ENCODE measurements at places on chromosomes 7 and 10.

- no peak for DNase-seq
Measured at GRCh38 chr7:134835463-134835823, 56.0 kb downstream of the CALD1 start.

GRCh38 chr10:26029858-26030257, 95.8 kb downstream of the MYO3A start:
- DNase-seq, result no peak

DNA sequence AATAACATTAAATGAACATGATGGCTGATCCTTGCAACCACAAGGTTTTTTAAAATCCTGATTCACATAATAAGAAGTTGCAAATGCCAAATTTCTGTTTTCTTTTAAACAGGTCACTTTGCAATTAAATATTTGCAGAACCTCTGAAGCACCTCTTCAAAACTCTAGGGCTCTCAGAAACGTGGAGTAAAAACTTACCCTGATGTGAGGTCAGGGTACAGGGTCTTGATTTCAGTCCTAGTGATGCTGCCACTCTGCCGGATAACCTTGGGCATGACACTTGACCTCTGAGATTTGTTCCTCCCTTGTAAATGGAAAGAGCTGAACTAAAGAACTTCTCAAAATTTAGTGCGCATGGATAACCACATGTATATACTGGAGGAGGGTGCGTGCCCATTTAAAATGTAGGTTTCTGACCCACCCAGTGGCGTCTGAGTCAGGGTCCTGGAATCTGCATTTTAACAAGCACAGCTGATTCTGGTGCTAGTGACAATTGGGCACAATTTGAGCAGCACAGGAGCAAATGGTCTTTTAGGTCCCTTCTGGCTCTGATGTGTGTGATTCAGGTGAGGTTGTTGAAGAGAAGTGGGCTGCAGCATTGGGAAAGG, 35.5 kb upstream of the TNPO3 start:
- DNase-seq, result no peak

GRCh38 chr7:18508443-18509427, 13.2 kb downstream of the HDAC9 start:
- no peak for DNase-seq

- no peak for DNase-seq
Measured at GRCh38 chr7:113367041-113367586, 248.8 kb upstream of the SMIM30 start.

- DNase-seq, result no peak
Measured at GRCh38 chr7:82235713-82236112, 207.9 kb downstream of the CACNA2D1 start.

GRCh38 chr10:70847659-70848360, 32.1 kb downstream of the SGPL1 start:
- DNase-seq, result no peak

DNA sequence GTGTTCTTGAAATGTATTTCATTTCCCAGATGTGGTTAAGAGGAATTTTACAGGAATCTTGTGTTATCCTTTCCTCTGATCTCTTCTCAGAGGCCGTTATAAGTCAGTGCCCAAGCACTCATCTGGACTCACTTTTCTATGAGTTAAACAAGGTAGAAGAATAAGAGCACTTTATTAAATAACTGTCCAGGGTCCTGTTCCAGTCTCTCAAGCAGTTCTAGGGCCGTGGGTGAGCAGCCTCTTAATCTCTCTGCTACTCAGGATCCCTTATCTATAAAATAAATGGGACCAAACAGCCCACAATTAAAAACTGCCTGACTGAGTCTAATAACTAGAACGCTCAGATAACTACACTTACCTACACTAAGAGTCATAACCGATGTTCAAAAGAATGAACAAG, 111.2 kb downstream of the OSBPL3 start:
- no peak for DNase-seq

- DNase-seq, result no peak
Measured at GRCh38 chr7:41588341-41588740, 114.5 kb downstream of the INHBA start.

DNA sequence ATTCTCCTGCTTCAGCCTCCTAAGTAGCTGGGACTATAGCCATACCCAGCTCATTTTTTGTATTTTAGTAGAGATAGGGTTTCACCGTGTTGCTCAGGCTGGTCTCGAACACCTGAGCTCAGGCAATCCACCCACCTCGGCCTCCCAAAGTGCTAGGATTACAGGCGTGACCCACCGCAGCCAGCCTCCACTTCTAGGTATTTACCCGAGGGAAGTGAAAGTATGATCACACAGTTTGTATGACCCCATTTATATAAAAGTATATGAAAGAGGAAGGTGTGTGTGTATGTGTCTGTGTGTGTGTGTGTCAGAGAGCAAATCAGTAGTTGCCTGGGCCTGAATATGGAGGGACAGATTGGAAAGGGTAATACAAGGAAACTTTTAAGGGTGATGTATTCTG, 2.0 kb upstream of the PURB start:
- no peak for DNase-seq

DNA sequence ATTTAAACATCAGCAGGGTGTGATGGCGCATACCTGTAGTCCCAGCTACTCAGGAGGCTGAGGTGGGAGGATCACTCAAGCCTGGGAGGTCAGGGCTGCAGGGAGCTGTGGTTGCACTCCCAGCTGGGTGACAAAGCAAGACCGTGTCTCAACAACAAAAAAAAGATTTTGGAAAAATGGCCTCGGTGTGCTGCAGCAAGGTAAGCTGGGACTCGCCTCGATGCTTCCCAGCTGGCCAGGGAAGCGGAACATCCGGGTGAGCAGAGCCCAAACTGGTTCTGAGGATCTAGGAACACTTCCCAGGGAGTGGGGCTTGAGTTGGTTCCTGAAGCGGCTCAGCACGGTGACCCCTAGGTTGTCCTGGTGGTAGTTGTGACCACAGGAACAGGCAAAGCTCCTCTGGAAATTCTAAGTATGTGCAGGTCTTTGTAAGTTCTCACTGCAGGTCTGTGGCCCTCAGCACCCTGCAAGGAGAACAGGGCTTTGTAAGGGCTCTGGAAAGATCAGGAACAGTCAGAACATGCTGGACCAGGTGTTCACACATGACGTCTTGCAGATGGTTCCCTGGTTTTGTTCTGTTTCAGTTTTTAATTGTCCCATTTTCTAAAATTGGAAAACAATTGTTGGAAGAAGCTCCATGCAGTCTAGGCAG, 38.6 kb upstream of the ZMIZ2 start:
- DNase-seq, result no peak

GRCh38 chr7:21175714-21176113, 252.2 kb upstream of the SP4 start:
- DNase-seq, result no peak

- DNase-seq, result no peak
Measured at GRCh38 chr7:50981743-50982142, 199.0 kb upstream of the GRB10 start.

DNA sequence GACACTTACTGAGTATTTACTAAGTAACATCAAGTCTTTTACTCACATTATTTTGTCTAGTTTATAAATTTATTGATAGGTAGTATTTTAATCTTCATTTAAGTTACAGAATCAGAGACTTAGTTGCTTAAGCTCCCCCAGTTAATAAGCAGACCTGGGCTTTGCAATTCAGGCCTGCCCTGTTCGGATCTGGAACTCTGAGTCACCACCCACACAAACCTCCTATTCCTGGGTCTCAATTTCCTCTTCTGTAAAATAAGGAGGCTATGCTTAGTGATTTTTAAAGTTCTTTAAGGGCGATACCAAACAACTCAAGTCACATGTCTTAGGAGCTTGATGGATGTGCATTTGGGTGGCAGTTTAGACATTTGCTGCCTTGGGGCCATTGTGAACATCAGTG, 3.5 kb upstream of the MGAM start:
- DNase-seq, result no peak

DNA sequence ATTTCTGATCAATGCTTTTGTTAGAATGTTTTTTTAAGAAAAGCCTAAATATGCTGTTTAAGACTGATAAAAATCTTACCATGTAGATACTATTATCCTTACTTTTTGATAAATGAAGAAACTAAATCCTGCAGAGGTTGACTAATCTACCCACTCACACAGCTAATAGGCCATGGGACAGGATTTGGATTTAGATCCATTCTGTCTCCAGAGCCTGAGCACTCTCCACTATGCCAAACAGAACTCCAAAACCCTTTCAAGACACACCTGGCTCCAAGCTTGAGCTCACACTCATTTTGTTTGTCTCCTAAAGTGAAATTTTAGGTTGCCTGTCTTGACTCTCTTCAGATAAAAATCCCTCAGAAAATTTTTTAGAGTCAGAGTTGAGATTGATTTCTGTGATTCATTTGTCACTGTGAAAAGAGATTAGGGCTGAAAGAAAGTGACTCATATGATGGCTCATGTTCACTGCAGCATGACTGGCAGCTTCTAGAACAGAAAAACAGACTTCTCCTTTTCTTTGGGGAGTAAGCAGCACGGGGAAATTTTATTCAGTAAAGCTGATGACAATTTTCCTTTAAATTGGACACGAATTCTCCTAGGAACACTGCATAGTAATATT, 132.3 kb upstream of the POT1 start:
- DNase-seq, result no peak

DNA sequence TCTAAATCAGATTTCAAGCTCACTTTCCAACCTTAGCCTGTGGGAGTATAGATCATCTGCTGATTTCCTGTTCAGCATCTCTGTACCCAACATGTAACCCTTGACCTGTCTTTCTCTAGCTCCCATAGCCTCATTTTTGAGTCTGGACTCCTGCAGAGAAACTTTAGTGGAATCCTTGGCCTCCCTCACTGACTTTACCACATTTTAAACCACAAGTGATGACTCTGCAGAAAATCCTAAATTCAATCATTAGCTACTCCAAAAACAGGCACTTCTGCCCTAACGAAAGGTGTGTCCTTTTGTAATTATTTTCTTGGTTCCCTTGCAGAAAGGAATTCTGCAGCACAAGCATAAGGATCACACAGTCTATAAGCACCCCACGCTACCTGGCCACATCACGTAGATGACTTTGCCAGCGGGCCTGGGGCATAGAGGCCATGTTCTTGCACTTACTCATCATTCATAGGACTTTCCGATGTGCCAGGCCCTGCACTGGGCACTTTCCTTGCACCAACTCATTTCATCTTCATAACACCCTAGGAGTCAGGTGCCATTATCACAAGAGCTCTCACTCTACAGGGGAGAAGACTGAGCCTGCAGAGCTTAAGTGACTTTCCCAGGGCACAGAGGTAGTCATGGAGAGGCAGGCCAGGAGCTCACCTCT, 57.2 kb upstream of the OPALIN start:
- DNase-seq, result no peak

DNA sequence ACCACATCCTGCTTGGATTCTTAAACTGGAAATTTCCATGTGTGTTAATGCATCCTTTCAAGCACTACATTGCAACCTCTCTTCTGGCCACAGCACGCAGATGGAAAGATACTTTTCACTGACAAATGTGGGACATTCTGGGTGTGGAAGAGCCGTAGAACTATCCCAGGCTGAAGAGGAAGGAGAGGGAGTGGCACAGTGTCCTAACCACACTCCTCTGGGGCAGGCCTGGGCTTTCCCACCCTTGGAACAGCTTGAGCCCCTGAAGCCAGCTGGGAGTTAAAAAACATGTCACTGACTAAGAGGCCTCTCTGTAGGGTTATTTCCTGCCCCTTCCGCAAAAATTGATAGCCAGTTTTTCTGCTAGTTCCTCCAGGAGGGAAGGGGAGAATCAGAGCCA, 34.0 kb upstream of the DNMBP start:
- DNase-seq, result no peak

GRCh38 chr10:32437334-32437733, 8.6 kb upstream of the CCDC7 start:
- DNase-seq, result no peak

DNA sequence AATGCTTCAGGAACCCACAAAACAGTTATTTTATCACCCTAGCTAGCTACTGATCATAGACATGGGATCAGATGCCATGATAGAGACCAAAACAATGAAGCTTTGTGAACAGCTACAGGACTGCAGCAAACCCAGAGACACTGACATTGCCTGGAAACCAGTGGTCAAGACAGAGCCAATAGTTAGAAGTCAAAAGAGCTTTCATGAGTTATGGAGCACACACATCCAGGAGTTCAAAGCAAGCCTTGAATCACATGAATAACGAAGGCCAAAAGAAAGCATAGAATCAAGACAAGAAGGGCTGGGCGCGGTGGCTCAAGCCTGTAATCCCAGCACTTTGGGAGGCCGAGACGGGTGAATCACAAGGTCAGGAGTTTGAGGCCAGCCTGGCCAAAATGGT, 34.5 kb upstream of the GSAP start:
- DNase-seq, result no peak

DNA sequence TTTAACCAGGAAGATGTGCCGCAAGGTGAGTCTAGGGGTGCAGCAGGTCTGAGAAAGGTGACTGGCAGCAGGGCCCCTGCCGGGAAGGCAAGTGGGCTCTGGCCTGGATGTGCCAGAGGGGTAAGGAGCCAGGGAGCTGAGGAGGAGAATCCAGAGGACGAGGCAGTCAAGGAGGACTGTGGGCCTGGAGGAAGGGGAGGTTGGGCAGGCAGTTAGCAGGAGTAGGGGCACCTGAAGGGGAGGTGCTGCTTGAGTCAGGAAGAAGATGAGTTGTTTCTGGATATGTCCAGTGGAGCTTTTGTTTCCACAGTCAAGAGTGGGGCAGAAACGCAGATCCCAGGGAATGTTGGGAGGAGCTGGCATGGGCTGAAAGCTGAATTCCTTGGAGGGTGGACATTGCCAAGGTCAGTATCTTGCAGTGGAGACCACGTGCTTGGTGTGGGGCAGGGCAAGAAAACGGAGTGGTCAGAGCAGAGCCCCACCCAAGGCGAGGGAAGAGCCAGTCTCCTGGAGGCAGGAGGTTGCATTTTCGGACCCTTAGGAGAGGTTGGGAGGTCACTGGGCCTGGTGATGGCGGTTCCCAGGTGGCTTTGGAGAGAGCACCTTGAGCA, 34.0 kb downstream of the MINDY4 start:
- no peak for DNase-seq

- DNase-seq, result no peak
Measured at GRCh38 chr7:99560834-99561736, 2.6 kb downstream of the ZNF655 start.

GRCh38 chr7:47264021-47264651, 317.8 kb downstream of the TNS3 start:
- DNase-seq, result no peak

DNA sequence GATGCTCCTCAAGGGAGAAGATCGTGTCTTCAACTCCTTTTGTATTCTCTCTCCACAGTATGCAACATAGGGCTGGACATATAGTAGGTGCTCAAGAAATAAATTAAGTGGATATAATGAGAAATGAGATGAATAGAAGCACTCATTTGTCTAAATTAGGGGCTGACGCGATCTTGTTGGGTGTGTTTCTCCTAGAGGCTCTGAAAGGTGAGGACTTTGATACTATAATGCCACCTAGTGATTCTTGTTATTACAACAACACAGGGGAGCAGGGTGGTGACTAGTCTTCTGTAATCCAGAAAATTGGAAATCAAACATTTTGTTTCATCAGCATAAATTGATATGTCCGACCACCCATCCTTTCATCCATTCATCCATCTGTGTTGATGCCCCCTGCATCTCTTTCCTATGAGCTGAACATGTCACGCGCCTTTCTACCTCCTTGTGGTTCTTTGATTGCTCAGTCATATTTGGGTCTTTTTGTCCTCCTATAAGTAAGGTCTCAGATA, 3.5 kb upstream of the CFAP58 start:
- no peak for DNase-seq

- DNase-seq, result no peak
Measured at GRCh38 chr10:97230146-97230545, 44.4 kb upstream of the SLIT1 start.

GRCh38 chr10:131350245-131350644, 38.7 kb upstream of the TCERG1L start:
- DNase-seq, result no peak
